ENCODE measurements at places on chromosomes 4 and X.

DNA sequence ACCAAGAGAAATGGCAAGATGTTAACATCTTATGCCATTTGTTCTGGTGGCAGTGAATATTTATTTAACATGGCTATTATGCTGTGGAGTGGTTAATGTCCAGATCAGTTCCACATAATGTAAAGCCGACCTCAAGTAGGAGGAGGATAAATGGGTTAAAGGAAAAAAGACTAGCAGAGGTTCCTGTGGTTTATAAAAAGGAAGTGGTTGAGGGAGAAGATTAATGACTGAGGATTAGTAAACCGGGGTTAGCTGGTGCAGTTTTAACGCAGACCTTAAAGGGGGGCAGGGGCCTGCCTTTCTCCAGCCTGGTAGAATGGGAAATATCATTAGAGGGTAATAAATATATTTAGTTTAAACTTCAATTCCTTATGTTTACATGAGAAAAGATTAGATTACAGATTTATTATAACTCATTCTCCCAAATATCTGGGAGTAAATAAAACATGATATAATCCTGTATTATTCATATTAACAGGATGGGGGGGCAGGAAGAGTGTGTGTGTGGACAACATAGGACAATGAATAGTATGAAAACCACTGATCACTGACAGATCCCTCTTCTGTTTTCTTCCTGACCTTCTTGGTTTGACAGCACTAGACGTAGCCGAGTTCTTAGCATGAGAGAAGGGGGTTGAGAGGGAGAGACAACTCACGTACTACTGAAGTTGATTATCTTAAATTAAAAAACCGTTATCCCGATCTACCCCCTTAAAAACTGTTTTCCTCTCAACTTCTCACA lies 124.1 kb upstream of the LIMCH1 start:
- DNase-seq, result peak; percentile 28

DNA sequence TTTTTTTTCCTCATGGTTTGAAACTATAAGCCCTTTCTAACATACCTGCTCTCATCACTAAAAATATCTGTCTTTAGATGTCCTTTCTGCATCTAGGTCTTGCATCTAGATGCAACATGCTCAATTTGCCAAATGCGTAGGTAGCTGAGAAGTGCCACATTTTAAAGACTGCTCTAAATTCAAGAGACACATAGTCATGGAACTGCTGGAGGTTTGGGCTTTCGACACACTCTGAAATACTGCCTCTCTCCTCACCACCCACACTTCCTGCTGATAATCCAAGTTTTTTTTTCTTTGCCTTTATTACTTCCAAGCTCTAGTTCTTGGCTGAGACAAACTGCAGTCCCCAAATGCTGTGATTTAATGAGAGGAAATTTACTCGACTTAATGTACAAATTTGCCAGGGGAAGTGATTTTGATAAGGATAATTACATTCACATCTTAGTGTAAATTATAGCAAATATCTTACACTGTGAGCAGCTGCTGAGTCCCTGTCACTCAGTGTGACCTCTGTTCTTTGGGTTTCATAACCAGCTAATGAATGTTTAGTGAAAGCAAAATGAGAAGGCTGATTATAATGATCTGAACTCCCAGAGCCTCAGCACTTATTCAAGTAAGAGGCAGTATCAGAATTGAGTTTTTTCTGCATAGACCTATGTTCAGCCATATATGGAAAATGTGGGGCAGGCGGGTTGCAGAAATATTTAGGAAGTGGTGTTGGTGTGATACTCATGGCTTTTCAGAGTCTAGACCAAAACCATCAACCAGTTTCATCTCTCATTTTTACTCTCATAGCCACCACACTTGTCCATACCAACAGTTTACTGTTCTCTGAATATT lies 31.3 kb downstream of the DRD5 start:
- no peak for DNase-seq

GRCh38 chr4:128980816-128981326 lies 112.5 kb downstream of the SCLT1 start:
- DNase-seq, result no peak

DNA sequence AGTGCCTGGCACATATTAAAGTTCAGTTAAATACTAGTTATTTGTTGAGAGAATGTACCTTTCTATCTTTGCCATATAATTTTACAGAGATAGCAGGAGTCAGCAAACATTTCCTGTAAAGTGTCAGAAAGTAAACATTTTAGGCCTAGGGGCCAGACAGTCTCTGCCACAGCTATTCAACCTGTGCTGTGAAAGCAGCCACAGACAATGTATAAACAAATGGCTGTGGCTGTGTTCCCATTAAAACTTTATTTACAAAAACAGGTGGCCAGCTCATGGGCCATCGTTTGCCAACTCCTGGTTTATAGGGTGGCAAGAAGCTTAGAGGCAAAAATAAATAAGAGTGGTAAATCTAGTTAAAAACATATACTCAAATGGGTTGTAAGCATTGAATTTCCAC lies 34.0 kb upstream of the BRS3 start:
- no peak for DNase-seq

- DNase-seq, result peak; percentile 73
Measured at GRCh38 chr4:4284827-4285618, 4.9 kb downstream of the LYAR start.
